ENCODE measurements at places on chromosomes 6 and 20.

DNA sequence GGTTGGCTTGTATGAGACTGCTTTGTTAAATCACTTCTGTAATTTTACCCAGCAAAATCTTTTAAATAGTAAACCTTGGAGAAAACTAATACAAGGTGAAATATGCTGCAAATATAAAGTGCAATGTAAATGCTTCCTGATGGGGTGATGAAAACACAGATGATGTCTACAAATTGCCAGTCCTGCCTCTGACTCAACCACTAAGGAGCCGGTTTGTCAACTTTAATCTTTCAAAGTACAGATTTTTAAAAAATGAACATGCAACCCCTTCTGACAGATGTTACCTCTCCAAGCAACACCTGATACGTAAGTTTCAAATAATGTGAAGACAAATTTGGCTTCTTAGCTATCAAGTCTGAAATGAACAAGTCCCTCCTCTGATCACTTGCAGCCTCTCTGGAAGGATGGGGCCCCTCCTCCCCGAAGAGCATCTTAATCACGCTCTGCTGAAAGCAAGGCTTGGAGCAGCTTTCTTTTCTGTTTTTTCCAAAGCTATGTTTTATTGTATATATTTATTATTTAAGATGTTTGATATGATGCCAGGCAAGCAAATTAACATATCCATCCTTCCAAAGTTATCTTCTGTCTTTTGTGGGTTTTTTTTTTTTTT lies 196.0 kb downstream of the MYLK4 start:
- DNase-seq = no peak

DNA sequence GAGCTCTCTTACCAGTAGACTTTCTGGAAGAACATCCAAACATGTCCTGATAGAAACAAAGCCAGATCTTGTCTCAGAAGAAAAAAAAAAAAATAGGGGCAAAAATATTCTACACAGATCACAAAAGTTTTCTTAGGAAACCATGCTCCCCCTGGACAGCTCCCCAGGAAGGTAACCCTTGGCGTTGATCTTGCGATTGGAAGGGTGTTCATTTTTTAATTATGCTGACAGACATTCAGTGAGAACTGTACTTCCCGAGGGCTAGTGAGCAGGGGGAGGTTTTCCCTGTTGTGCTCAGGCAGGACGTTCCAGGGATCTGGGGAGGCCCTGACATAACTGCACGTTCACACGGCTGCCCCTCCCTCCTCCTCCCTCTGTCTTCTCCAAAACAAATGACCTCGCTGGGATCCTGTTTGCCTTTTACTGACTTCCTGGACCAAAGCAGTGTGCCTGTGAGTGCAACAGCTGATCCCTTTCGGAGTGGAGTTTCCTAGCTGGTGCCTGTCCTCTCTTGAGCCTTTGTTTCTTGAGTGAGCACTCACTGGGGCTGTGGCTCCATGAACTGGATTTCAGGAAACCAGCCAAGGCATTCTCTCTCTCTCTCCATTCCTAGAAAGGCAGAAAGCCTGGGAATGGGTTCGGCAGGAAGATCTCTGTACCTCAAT lies 46.7 kb downstream of the MARCKS start:
- no peak for DNase-seq

DNA sequence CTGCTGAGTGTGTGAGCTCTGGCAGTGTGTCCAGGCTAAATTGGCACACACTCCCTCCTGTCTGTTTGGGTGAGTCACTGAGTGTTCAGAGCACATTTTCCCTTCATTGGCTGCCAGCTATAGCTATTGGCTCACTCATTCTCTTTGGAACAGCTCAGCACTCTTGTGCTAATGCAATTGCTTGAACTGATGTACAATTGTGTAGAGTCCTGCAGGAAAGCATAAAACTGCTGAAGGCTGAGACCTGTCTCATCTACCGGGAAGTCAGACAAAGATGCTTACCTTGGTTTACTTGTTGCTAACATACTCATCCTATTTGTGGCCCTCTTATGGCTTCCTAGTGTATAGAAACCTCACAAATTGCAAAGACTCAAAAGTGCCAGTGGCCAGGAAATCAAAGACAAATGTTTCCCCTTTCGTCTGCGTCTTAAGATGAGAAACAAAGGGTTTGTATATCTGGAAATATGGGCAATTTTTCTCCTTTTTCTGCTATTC lies 351.0 kb downstream of the BCKDHB start:
- no peak for DNase-seq

GRCh38 chr6:111159633-111160032 lies 72.3 kb downstream of the SLC16A10 start:
- no peak for DNase-seq

GRCh38 chr6:20630617-20631548 lies 96.6 kb downstream of the CDKAL1 start:
- DNase-seq = no peak

- DNase-seq = no peak
Measured at GRCh38 chr6:15730442-15730841, 67.6 kb upstream of the DTNBP1 start.

- DNase-seq = no peak
Measured at GRCh38 chr6:5994999-5995657, 11.6 kb downstream of the NRN1 start.

DNA sequence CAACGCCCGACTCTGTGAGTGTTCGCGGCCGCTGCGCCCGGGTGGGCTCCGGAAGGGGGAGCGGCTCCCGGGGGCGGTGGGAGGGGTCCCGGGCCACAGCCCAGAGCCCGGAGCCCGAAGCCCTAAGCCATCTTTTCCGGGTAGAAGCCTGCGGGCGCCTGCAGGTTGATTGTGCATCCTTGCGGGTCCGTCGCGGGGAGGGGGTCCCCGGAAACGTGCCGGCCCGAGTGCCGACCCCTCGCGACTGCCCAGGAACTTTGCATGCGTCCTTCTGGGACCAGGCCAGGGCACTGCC lies 413 bp downstream of the PTPRA start:
- DNase-seq = peak; percentile 23

GRCh38 chr6:49980898-49981297 lies 11.5 kb upstream of the DEFB113 start:
- DNase-seq = no peak

- DNase-seq = no peak
Measured at GRCh38 chr6:100461278-100461916, 3.3 kb downstream of the SIM1 start.

DNA sequence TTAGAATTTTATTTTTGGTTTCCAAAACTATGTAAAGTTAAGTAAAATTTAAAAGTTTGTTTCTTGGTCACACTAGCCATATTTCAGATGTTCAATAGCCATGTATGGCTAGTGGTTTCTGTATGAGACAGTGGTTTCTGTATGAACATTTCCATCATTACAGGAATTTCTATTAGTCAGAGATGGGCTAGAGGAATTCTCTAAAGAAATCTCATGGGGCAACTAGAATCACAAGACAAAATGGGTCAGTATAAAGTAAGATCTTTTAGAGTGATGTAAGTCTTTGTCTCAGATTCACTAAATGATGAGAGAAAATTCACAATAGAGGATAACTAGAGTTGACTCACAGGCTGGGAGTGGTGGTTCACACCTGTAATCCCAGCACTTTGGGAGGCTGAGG lies 149.0 kb downstream of the FUT9 start:
- no peak for DNase-seq

GRCh38 chr6:89184344-89184743 lies 32.8 kb downstream of the GABRR1 start:
- DNase-seq = no peak

GRCh38 chr20:8777911-8778310 lies 291.0 kb upstream of the PLCB4 start:
- DNase-seq = no peak

- no peak for DNase-seq
Measured at GRCh38 chr20:46894971-46895905, 595 bp downstream of the EYA2 start.

- DNase-seq = no peak
Measured at GRCh38 chr6:14792118-14792955, 453.5 kb upstream of the JARID2 start.

GRCh38 chr20:19750101-19750606 lies 7.9 kb upstream of the RIN2 start:
- DNase-seq = no peak

DNA sequence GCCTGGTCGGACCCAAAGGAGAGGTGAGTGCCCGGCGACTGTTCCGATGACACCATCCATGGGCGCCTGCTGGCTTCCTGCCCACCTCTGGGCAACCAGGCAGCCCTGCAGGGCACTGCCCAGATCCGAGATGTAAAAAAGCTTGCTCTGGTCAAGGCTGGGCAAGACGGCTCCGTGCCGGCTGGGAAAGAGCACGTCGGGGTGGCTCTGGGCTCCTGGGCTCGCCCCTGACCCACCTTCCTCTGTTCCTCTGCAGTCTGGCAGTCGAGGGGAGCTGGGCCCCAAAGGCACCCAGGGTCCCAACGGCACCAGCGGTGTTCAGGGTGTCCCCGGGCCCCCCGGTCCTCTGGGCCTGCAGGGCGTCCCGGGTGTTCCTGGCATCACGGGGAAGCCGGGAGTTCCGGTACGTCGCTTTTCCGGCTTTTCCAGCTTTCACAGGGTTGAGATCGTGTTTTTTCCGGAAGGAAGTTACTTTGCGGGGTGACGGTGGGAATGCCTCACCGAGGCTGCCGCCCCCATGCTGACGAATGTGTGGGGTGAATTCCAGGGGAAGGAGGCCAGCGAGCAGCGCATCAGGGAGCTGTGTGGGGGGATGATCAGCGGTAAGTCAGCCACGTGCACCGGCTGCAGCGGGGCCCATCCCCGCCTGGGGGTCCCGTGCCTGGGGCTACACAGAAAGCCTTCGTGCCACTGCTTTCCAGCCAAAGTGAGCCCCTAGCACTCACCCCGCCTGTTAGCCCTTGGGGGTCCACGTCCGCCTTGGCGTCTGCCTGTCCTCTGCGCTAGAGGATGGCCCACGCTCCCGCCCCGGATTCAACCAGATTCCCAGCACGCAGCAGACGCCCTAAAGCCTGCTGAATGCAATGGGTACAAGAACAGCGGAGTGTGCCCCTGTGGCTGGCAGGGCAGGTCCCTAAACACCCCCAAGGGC lies 19.3 kb downstream of the COL9A3 start:
- no peak for DNase-seq

DNA sequence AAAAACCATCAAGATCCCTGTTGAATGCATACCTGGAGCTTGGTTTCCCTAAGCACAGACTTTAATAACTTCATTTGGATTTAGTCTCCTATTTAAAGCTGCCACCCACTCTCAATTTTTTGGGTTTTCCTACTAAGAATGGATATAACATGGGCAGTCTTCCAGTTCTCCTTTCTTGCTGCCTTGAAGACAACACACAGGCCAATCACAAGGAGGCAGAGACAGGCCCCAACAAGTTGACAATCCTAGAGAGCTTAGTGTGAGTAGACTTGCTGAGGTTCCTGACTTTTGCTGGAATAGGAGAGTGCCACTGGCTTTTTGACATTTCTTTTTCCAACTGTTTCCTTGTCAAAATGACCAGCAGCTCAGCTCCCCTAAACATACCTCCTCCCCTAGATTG lies 112.3 kb upstream of the ESR1 start:
- DNase-seq = no peak

DNA sequence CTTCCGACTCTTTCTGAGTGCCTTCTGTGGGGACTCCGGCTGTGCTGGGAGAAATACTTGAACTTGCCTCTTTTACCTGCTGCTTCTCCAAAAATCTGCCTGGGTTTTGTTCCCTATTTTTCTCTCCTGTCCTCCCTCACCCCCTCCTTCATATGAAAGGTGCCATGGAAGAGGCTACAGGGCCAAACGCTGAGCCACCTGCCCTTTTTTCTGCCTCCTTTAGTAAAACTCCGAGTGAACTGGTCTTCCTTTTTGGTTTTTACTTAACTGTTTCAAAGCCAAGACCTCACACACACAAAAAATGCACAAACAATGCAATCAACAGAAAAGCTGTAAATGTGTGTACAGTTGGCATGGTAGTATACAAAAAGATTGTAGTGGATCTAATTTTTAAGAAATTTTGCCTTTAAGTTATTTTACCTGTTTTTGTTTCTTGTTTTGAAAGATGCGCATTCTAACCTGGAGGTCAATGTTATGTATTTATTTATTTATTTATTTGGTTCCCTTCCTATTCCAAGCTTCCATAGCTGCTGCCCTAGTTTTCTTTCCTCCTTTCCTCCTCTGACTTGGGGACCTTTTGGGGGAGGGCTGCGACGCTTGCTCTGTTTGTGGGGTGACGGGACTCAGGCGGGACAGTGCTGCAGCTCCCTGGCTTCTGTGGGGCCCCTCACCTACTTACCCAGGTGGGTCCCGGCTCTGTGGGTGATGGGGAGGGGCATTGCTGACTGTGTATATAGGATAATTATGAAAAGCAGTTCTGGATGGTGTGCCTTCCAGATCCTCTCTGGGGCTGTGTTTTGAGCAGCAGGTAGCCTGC lies 4.8 kb downstream of the PIM1 start:
- no peak for DNase-seq
